Substantia nigra (tissue), 51 donors: ENCODE measurements at places on chromosomes 1 and 21.

DNA sequence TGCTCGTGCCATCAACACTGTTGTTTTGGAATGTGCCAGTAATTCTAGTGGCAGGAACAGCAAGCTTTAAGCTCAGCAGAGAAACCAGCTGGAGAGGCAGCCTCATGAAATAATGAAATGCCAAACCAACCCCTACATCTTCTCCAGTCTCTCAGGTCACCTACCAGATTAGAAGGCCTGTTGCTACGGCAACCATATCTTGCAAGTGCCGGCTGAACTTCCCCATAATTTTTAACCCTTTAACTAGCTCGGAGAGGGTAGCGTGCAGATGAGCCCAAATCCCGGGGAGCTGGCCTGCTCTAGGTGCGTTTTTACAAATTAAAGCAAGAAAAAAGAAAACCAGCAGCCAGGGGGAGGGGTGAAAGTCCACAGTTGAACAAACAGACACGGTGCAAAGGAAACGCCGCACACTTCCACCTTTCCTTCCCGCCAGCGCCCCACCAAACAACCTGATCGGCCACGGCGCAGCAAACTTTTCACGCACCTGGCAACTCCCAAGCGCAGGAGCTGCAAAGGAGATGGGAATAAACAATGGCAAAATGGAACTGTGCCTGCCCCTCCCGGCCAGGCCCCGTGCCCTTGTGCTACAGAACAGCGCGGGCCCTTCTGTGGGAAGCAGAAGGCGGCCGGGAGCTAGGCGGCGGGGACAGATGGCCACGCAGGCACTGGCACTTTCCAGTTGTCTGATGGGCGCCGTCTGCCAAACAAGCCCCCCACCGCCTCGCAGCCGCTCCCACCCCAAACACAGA, 50.1 kb downstream of the SSBP3 start:
- DNase-seq, result peak; percentile 14

- no peak for DNase-seq
These were observed 59.6 kb downstream of the SMYD3 start for GRCh38 chr1:246447501-246447900.

- DNase-seq, result no peak
These were observed 54.8 kb upstream of the SYNC start for GRCh38 chr1:32757213-32757895.

GRCh38 chr21:36700971-36701755, 2.2 kb downstream of the SIM2 start:
- no peak for DNase-seq

DNA sequence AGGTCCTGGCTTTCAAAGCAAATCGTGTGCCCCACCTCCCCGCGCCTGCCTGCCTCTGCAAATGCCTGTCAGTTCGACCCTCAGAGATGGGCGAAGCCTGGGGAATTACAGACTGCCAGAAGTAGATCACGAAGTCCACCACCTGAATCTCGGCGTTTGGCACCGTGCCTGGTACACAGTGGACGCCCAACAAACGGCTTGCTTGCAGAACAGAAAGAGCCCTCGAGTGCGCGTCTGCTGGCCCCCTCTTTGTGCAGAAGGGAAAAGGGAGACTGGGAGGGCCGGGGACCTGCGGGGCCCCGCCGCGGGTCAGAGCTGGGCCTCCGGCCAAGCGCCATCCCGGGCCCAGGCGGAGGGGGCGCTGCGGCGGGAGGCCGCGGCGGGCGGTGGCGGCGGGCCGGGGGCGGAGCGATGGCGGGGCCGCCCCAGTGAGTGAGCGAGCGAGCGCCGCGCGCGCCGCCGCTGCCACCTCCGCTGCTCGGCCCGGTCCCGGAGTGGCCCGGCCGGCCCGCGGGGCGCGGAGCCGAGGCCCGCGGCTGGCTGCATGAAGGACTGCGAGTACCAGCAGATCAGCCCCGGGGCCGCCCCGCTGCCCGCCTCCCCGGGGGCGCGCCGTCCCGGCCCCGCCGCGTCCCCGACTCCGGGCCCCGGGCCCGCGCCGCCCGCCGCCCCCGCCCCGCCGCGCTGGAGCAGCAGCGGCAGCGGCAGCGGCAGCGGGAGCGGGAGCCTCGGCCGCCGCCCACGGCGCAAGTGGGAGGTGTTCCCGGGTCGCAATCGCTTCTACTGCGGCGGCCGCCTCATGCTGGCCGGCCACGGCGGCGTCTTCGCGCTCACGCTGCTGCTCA, at the start of gene ZDHHC18:
ZDHHC18 (plus strand) TSS at position 428 of the 845 bp plus-strand sequence; CDS start at position 545, 117 bp downstream.
- DNase-seq, result peak; percentile 47

- DNase-seq, result no peak
These were observed 61.6 kb downstream of the OPTC start for GRCh38 chr1:203555511-203556046.

DNA sequence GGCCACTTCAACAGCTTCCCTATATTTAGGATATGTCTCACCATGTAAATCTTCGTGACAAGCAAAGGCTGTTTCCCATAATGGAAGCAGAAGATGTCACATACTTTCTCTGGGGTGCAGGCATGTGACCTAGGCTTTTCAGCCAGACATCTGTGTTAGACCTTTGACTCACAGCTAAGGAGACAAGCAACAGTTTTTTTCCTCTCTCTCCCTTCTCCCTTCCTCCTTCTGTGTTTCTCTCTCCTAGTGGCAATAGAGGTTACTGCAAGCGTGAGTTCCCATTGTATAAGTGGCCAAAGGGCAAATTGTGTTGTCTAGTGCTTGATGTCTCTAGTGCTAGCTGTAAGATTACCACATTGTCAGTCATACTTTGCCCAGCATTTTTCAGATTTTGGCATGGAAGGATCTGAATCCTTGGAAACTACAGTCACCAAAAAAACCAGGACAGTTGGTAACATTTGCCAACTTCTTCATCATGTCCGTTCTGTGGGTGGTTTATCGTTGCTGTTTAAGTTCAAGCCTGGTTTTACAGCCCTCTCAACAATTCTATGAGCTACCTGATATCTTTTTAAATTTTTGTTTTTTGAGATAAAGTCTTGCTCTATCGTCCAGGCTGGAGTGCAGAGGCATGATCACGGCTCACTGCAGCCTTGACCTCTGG, 44.4 kb upstream of the RABGAP1L start:
- no peak for DNase-seq

GRCh38 chr21:42120903-42121535, 49.9 kb downstream of the UMODL1 start:
- no peak for DNase-seq

DNA sequence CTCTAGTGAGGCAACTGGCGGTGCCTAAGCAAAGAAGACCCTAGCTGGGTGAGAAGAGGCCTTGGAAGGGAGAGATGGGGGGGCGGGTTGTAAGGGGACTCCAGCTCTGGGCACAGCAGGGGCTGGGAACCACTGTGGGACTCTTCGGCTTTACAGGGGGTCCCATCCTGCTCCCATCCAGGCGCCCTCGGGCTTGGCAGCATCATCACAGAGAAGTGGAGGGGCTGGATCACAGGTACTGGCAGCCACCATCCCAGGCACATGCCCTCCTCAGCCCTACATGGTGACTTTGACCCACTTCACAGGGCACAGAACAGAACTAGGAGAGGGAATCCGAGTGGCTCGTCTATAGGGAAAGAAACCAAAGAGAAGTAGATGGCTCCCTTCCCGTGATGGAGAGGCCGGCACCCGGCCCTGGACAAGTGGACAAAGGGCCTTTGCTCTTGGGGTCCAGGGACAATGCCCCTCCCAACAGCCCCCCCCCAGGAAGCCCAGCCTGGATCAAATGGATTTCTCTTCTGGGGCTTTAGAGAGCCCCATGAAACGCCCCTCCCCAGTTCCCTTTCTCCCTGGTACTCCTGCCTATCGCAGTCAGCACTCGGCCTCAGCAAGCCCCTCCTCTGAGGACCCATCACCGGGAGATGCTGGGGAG, 54.0 kb upstream of the ECE1 start:
- DNase-seq, result no peak

- peak; percentile 46 for DNase-seq
These were observed 690 bp downstream of the C1orf216 start for GRCh38 chr1:35717911-35718476.

DNA sequence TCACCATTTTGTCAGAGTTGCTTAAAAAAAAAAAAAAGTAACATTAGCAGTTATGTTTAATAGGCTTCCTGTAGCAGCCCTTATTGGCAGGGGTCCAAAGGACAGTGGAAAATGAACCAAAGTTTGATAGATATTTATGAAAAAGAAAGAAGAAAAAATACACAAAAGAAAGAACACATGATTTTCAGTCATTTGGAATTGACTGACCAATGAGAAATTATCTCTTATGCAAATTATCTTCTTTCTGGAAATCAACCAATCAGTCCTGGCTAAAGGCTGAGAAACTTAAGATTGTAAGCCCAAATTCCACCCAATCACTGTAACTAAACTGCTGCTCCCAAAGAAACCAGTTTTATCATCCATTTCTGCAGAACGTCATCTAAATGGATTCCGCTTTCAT, 282.4 kb downstream of the TM2D1 start:
- DNase-seq, result peak; percentile 8

DNA sequence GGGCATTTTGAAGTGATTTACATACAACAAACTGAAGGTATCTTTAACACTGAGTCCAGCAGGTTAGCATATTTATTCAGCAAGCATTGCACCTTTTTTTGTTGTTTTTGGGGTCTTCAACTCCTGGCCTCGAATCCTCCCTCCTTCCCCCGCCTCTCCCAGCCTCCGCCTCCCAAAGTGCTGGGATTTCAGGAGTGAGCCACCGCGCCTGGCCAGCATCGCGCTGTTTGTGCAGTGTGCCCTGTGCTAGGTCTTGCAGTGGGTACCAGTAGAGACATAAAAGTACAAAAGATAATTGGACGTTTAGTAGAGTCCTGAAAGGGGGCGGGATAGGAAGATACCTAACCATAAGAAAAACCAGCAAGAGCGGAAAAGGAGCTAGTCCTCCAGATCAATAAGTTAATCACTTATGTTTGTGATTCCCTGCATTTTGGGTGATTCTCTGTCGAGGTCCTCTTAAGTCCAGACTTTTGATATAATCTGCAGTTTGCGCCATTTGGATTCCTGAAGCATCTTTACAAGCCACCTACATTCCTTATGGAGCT, 111.8 kb downstream of the OSBPL9 start:
- DNase-seq, result no peak

DNA sequence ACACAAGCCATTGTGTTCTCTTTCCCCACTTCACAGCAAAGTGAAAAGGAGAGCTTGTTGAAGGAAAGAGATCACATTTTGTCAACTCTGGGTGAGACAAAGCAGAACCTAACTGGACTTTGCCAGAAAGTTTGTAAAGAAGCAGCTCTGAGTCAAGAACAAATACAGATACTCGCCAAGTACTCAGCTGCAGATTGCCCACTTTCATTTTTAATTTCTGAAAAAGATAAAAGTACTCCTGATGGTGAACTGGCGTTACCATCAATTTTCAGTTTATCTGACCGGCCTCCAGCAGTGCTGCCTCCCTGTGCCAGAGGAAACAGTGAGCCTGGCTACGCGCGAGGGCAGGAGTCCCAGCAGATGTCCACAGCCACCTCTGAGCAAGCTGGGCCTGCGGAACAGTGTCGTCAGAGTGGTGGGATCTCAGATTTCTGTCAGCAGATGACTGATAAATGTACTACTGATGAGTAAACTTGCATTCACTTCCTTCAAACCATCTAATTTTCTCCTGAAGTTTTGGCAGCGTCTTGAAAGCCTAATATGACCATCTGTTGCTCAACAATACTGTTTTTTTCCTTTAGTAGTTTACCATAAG, 43.7 kb downstream of the BACH1 start:
- no peak for DNase-seq

DNA sequence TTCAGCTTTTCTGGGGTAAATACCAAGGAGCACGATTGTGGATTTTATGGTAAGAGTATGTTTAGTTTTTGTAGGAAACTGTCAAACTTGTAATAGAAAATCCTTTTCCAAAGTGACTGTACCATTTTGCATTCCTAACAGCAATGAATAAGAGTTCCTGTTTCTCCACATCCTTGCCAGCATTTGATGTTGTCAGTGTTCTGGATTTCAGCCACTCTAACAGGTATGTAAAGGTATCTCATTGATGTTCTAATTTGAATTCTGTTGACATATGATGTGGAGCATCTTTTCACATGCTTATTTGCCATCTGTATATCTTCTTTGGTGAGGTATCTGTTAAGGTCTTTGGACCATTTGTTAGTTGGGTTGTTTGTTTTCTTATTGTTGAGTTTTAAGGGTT, 50.3 kb upstream of the RGS2 start:
- no peak for DNase-seq

DNA sequence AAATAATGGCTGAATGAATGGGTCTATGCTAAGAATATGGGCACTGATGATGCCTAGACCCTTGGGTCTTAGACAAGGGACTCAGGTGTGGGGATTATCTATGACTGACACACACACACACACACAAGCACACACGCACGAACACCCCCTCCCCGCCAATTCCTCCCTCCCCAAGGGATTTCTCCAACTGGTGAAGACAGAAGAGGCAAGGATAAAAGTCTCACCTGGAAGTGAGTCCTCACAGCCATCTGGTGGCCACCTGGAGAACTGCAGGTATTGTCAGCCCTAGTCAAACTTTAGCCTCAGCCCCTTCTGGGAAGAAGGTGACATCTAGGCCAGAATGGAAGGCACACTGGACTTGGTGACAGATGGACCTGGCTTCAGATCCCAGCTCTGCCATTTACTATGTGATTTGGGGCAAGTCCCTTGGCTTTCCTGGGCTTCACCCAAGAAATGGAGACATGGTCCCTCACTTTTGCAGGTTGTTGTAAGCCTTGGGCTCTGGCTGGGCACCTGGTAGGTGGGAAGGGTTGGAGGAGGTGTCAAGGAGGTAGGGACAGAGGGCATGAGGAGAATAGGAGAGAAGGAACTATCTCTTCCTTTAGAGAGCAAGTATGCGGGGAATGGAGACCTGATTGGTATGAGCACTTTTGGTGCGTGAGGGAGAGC, 4.0 kb upstream of the GPR3 start:
- no peak for DNase-seq

GRCh38 chr1:38153778-38154470, 107.3 kb upstream of the POU3F1 start:
- DNase-seq, result no peak

DNA sequence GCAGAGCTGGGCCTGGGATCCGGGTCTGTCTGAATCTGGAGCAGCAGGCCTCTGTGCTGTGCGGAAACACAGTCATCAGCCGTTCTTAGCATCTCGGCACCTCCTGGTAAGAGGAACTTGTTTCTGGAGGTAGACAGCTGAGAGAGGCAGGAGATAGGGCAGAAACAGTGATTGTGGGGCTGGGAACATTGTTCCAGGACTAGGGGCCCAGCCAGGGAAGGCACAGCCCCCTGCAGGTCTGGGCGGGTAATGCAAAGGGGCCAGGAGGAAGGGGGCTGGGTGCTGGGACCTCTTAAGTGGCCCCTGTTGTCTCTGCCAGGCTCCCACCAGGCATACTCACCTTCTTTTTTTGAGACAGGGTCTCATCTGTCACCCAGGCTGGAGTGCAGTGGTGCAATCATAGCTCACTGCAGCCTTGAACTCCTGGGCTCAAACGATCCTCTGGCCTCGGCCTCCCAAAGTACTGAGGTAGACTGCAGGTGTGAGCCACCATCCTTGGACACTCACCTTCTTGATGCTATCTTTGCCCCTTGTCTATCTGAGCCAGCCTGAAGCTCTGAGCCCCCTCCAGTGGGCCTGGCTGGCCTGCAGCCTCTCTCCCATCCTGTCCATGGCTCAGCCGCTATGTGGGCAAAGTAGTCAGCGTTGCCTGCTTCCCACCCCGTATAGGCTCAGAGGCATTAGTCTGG, 134.3 kb upstream of the ZBTB40 start:
- no peak for DNase-seq

- DNase-seq, result no peak
These were observed 324.9 kb downstream of the HHIPL2 start for GRCh38 chr1:222223010-222223409.

GRCh38 chr1:31663622-31664452, 19.2 kb upstream of the PEF1 start:
- no peak for DNase-seq

GRCh38 chr1:63454269-63454668, 68.8 kb downstream of the ITGB3BP start:
- DNase-seq, result no peak
